D721Med (cell line): ENCODE measurements at places on chromosomes 12 and 14.
A peak's percentile ranks its signal among the peaks of the same experiment; 100 is the strongest.

DNA sequence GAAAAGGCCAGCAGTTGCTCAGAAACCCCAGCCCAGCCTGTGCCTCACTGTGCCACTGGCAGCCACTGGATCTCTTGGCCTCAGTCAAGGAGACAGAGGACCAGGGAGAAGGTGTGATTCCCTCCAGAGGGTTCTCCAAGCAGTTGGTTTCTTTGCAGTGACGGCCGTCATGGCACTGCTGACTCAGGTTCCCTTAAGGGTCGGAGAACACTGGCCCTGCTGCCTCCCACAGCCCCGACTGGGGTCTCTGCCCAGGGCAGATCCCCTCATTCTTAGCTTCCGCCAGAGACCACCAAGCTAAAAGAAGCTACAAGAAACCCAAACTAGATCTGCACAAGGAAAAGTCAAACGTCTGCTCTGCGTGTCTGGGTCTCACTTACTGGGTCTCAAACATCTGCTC lies 16.4 kb downstream of the TSPAN11 start:
- no peak for DNase-seq

GRCh38 chr14:71006200-71006563 lies 98.9 kb downstream of the PCNX1 start:
- DNase-seq: no peak

- no peak for DNase-seq
These were observed 274.7 kb downstream of the ZFP36L1 start for GRCh38 chr14:68518166-68518565.

DNA sequence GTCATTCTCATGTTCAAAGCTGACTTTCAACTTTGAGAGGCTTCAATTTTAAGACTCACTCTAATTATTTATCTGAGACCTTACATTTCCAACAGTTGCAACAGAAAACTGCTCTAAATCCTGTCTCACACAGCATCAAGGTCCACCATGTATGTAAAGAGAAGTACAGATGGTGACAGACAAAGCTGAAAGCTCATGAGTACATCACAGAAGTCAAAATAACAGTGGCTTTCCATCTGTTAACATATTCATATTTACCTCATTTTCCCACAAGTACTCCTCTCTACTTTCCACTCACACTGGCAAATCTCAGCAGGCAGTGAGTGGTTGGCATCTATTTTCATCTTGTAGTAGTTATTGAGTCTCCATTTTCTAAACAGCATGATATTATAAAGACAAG lies 192.0 kb downstream of the MDGA2 start:
- DNase-seq: no peak

GRCh38 chr12:75578546-75578945 lies 67.1 kb upstream of the KRR1 start:
- DNase-seq: no peak

- no peak for DNase-seq
These were observed 149.3 kb downstream of the ESRRB start for GRCh38 chr14:76525106-76525821.

DNA sequence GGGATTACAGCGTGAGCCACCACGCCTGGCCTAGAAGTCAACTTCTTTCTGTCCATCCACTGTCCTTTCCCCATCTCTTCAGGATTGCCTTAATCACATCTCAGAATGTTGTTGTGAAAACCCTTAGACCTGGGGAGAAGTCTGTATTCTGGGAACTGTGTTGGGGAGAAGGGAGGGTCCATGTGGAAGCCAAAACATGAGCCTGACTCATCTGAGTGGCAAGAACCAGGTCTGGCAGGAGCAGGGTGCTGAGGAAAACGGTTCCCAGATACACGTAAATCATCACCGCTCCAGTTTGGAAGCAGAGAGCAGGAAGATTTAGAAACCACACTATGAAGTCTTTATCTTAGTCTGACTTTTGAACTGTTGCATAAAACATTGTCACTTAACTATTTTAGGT lies 245.6 kb upstream of the RGS6 start:
- DNase-seq: no peak

- DNase-seq: no peak
These were observed 503.5 kb downstream of the PCNX1 start for GRCh38 chr14:71410578-71411284.

- DNase-seq: no peak
These were observed 152.0 kb upstream of the AEBP2 start for GRCh38 chr12:19287302-19287701.

DNA sequence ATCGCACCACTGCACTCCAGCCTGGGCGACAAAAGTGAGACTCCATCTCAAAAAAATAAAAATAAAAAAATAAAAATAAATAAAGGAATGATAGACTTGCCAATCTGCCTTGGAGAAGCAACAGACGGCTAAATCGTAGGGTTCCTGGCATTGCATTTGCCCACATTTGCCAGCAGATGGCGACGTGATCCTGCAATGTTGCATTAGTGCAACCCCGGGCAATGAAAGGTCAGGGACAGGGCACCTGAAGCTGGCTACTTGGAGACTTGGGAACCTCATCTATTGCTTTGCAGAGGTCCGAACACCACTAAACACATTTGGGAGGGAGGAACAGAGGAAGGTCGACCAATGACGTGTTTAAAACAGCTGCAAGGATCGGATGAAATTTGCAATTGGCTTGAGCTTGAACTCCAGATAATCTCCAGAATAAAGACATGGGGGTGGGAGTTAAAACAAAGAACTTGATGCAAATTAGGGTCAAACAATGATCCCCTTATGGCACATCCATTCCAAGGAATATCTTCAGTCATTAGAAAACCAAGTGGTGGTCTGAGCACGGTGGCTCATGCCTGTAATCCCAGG lies 34.6 kb downstream of the SPRING1 start:
- DNase-seq: peak; percentile 57

- DNase-seq: no peak
These were observed 34.1 kb downstream of the SMUG1 start for GRCh38 chr12:54154681-54155186.

DNA sequence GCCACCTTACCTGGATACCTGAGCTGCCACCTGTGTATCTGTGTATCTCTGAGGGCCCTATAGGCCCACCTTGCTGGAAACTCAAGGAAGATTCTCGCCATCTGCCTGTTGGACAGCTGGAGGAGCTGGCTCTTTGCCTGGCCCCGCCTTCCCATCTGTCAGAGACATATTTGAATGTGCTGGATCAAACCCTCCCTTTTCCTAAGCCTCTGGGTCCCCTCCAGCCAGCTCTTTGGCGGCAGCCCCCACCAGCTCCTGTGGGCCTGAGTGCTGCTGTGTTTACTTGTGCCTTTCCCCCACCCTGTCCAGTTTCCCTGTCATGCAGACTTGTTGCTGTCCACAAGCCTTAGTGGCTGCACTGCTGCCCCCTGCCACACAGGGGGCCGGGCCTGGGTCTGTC lies 55.9 kb upstream of the SRSF5 start:
- DNase-seq: peak; percentile 62

DNA sequence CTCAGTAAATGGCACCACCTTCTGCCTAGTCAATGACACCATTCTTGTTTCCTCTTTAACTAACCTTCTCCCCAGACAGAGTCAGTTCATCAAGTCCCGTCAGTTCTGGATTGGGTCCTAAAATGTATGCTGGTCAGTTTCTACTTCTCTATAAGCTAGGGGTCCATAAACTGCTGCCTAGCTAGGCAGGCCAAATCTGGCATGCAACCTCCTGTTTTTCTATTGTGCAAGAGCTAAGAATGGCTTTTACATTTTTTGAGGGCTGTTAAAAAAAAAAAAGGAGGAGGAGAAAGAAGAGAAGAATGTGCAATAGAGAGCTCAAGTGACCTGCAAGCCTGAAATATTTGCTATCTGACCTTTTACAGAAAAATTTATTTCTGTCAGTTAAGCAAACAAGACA lies 6.4 kb upstream of the TMED10 start:
- no peak for DNase-seq

GRCh38 chr14:101202627-101203404 lies 299.3 kb upstream of the RTL1 start:
- DNase-seq: no peak

DNA sequence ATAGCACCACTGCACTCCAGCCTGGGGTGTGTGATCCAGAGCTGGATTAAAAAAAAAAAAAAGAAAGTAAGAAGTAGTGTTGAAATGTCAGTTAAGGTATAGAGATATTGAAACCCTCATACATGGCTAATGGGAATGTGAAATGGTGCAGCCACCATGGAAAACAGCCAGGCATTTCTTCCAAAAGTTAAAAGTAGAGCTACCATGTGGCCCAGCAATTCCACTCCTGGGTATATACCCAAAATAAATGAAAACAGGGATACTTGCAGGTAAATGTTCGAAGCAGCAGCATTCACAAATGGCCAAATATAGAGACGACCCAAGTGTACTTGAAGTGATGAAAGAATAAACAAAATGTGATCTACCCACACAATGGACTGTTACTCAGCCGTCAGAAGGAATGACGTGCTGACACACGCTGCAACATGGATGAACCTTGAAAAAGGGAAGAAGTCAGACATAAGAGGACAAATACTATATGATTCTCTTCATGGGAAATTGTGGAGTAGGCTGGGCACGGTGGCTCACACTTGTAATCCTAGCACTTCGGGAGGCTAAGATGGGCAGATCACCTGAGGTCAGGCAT lies 15.2 kb downstream of the IL31 start:
- DNase-seq: no peak

DNA sequence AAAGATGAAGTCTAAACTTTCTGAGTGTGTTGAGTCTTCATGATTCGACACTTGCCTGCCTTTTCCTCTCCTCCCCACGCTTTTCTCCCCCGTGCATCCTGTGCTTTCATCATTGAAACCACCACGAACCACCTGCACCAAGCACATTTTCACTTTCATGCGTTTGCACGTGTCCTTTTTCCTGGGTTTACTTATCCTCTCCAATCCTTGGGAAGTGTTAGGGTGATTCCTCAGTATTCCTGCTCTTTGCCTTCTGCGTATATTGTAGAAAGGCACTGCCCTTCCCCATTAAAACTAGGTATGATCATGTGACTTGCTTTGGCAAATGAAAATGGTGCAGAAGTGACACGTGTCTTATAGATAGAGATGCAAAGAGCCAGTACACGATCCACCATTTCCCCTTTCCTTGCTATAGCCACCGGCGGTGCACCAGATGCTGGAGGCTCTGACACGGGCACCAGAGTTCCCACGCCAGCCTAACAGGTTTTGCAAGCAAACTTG lies 106.6 kb downstream of the BRMS1L start:
- no peak for DNase-seq

GRCh38 chr14:101122237-101123141 lies 219.0 kb upstream of the RTL1 start:
- DNase-seq: no peak

GRCh38 chr12:14473707-14474287 lies 93.9 kb downstream of the PLBD1 start:
- DNase-seq: no peak

GRCh38 chr12:84313323-84313675 lies 599.3 kb downstream of the SLC6A15 start:
- no peak for DNase-seq
